ENCODE measurements at places on chromosomes 13 and 19. TPM values are rescaled to one million over a fixed set of nuclear protein-coding genes. Genes with fewer than 3 reads are reported as not detected.

Gene FGF9
- total RNA-seq = not detected

Gene TIMM29
- 16.4 TPM for total RNA-seq

Gene MIER2
- total RNA-seq = 41.7 TPM

Gene TMC4
- 0.71 TPM for total RNA-seq

Gene PIK3R2
- 15.2 TPM for total RNA-seq

Gene SIGLEC11
- not detected for total RNA-seq

Gene YJU2
- total RNA-seq = 23.0 TPM

Gene PSG7
- not detected for total RNA-seq

Gene MCEMP1
- total RNA-seq = not detected

Gene CALR3
- total RNA-seq = not detected

Gene ACTMAP
- 9.1 TPM for total RNA-seq

Gene NLRP4
- total RNA-seq = not detected
